ENCODE measurements at places on chromosomes 7 and 10.

GRCh38 chr7:8481752-8482446 is 48.5 kb downstream of the NXPH1 start:
- DNase-seq = no peak

- DNase-seq = no peak
Observed at GRCh38 chr7:158476331-158476932, 111.2 kb downstream of the PTPRN2 start.

DNA sequence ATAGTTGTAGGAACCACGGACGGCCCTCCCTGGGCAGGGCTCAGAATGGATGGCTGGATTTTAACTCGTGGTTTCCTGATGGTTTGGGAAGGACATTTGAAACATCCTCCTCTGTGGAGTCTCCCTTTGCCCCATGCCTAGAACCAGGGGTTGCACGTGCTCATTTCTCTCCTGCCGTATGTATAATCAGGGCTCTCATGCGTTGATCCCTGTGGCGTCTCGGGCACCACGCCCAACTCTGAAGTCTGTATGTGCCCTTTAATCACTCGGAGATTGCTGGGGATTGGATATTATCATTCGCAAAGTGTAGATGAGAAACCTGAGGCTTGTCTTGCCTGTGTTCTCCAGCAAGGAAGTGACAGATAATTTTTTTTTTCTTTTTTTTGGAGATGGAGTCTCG is 257.1 kb downstream of the CAMK1D start:
- no peak for DNase-seq

- no peak for DNase-seq
Observed at GRCh38 chr7:1703441-1703840, 33.4 kb downstream of the ELFN1 start.

DNA sequence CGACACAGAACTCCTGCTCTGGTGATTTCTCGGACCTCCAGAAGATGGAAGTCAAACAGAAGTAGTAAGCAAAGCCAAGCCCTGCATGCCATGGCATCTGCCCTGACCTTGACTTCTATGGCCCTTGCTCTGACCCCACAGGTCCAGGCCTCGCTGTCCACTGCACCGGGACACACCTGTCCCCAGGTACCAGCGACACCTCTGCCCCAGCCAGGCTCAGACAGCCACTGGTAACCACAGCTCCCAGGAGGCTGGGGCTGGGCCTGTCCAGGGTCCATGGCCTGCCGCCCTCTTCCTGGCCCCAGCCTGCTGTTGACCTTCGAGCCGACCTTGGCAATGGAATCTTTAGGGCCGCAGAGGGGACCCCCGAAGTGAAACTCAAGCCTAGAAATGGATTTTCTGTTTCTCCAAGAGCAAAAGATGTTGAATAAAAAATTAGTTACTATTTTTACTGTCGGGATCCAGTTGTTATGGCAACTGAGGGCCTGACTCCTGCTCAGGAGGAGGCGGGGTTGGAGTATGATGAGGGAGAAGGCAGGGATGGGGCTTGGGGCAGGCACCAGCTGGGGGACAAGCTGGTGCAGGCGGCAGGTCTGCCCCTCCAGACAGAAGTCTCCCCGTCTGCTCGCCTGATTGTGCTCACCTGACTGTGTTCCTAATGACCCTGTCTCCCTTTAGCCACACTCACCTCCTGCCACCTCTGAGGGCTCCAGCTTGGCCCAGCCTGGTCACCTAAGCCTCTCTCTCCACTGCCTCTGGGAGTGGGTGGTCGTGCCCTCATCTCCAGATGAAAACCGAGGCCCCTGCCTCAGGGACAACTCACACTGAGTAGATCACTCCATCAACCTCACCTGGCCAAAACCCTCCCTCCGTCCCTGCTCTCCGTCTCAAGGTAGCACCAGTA is 4.1 kb upstream of the MMD2 start:
- DNase-seq = no peak

DNA sequence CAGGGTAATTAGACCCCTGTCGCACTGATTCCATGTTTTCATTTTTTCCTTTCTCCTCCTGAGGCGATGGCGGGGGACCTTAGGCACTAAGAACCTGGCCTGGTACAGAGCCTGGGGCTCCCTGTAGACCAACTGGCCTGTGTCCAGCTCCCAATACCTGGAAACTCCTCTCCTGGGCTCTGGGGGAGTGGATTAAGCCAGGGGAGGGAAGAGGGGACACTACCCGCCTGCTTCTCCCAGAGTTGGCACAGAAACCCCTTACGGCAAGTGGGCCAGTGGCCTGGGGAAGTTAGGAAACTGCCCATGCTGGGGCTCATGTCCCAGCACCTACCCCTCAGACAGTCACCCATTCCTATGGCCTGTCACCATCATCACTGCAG is 121.6 kb downstream of the GRID1 start:
- DNase-seq = no peak

- DNase-seq = peak; percentile 42
Observed at GRCh38 chr10:87659571-87660483, at the start of gene PAPSS2. PAPSS2 (plus strand) TSS chr10:87659878; CDS start chr10:87659982, 104 bp downstream.

- DNase-seq = no peak
Observed at GRCh38 chr10:12629767-12630165, 280.4 kb downstream of the CAMK1D start.

- no peak for DNase-seq
Observed at GRCh38 chr10:7507887-7508726, 97.3 kb upstream of the SFMBT2 start.

DNA sequence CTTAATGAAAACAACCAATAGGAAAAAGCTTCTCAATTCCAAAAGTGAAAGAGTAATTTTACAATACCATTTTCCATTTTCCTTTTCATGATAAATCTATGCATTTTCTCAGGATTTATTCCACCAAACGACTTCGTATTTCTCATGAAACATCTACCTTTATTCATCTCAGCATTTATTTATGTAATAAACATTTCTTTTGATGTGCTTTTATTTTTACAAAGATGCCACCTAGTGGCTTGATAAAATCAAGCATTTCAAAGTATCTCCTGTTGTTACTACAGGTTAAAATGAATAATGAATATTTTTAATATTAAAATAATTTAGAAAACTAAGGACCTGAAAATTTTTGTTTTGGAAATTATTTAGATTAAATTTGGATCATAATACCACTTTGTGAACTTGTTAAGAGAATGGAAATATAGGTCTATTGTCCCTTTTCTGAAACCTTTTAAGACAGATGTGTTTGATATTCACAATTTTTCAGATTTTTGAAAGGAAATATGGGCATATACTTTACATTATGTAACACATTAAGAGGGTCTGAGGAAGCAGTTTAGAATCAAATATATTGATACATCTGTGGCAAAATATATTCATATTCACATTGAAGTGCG is 2.7 kb upstream of the IQUB start:
- no peak for DNase-seq

DNA sequence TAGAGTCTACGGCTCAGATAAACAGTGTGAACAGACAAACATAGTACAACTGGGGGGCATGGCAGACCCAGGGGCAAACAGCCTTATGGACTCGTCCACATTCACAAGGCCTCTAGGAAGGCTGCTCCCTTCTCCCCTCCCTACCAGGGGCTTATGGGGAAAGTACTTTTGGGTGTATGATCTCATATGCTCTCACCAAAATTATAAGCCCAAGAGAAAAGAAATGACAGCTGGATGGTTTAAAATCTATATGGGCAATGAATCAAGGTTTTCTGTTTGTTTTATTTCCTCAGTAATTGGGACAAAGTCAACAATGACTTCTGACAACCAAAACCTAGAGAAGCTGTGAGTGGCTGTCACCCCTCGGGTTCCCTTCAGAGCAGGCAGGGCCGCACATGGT is 144.4 kb downstream of the PKD1L1 start:
- no peak for DNase-seq

- no peak for DNase-seq
Observed at GRCh38 chr7:54345746-54346145, 196.4 kb upstream of the VSTM2A start.

- no peak for DNase-seq
Observed at GRCh38 chr10:209357-209756, 74.1 kb downstream of the ZMYND11 start.

DNA sequence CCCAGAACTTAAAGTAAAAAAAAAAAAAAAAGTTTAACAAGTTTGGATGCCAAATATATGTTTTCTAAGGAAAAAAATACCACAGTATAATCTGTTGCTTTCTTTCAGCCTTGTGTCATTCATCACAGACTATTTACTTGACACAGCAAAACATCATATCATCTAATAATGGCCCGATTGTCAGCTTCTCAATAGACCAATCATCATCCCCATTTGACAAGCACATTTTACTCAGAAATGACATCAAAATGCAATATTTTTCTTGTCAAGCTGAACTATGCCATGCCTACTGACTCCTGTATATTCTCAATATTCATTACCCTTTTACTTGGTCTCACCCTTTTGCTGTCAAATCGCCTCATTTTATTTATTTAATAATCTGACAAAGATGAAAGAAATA is 249.7 kb downstream of the NRG3 start:
- no peak for DNase-seq

DNA sequence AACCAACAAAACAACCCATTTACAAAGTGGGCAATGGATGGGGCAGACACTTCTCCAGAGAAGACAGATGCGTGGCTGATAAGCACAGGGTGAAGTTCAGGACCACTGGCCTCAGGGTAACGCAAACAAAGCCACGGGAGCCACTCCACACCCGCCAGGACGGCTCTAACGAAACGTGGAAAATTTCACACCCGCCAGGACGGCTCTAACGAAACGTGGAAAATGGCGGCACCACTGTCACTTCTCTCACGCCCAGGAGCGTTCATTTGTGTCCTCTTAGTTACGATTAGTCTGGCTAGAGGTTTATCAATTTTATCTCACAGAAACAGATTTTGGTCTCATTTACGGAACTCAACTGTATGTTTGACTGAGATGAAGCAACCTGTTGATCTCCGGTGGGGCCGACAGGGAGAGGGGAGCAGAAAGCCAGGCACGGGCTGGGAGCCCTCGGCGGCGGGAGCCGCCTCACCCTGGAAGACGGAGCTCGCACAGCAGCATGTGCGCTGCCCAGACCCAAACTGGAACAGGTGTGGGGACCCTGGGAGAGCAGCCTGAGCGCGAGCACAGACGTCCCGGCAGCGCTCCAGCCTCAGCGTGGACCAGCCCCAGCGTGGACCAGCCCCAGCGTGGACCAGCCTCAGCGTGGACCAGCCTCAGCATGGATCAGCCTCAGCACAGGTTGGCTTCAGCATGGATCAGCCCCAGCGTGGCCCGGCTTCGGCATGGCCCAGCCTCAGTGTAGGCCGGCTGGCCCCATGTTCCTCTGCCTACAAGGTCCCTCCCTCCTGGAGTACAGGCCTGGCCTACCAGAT is 243.5 kb downstream of the MAD1L1 start:
- no peak for DNase-seq

GRCh38 chr7:33905389-33906032 is at the start of gene BMPER:
BMPER (plus strand) TSS chr7:33905539; CDS start chr7:33905614, 75 bp downstream.
- no peak for DNase-seq

DNA sequence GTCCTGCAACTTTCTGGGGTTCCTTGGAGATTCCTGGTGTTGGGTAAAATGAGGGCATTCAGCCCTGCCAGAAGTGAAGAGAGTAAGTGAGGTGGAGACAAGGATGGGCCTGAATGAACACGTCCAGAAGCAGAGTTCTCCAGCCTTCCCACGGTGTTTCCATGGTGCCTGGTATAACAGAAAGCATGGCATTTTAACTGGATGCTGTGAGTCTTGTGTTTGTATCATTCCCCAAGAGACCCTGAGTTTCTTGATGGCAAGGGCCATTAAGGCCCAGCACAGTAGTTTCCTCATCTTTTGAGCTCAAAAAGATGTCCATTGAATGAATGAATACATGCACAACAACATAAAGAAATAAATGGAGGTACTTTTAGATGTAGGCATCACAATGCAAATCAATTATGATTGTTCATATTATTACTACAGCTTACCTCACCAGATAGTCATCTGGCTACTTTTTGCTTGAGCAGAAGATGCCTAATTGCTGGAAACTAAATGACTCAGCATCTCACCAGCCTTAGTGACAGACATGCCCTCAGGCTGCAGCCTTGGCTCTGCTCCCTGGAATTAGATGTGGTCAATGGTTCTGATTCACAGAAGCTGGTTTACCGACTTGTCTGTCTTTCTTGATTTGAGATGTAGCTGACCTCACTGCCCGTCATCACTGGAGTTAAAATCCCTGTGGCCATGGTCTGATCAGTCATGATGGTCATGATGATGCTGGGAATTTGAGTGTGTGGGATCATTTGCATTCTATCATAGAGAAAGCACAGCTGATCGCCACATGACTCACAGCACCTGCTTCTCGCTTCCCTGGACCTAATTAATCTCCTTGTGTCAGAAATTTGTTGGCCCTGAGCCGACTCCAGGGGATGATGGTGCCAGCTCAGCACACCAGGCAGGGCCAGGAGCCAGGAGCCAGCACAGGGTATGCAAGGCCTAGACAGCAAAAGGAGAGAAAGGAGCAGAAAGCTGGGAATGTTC is 83.9 kb downstream of the CXCL12 start:
- peak; percentile 90 for DNase-seq

DNA sequence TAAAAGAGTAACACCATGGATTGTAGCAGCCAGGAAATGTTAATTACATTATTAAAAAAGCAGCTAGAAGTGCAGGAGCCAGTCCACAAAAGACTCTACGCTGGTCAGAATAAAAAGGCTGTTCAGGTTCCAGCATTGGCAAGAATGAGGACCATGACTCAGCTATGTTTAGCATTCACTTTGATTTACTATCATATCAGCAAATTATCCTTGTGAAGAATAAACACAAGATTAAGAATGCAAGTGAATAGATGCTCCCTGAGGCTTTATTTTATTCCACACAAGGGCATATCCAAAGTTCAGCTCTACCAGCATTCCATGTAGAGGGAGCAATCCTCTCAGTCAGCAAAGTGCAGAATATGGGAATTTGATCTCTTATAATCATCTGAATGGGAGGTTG is 13.6 kb downstream of the DGKB start:
- no peak for DNase-seq

All from fibroblast of skin of left quadriceps (primary cell).